T-helper 17 cell (primary cell): ENCODE measurements at places on chromosomes 6 and 20. TPM values are rescaled to one million over a fixed set of nuclear protein-coding genes. Genes with fewer than 3 reads are reported as not detected.

DNA sequence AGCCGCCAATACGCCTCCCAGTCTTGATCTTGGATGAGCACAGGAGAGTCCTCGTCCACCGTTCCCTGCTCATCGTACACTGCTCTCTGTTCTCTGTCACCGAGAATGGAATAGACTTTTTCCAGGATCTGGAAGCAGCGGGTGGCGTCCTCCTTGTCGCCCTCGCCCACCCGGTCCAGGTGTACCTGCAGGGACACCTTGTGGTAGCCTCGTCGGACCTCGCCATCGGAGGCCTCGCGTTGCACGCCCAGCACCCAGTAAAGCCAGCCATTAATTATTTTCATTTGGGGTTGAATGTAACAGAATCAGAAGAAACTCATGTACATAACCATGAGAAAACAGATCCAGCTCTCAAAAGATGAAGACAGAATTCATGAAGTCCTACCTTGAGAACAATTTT, 59.9 kb downstream of the JAG1 start:
- DNase-seq = no peak

DNA sequence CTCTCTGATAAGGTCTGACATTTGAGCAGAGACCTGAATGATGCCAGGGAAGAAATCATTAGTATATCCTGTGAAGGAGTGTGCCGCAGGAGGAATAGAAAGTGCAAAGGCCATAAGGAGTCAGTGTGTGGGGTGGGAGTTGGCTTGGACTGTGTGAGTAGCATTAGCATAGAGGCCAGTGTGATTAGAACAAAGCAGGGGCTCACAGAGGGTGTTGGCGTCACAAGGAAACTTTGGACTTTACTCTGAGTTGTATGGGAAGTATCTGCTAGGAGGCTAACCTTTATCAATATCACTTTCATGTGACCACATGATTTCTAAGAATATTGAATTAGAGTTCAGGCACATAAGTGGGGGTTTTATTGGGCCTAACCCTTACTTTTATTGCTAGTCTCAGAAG, 12.1 kb downstream of the TMEM200A start:
- DNase-seq = no peak

DNA sequence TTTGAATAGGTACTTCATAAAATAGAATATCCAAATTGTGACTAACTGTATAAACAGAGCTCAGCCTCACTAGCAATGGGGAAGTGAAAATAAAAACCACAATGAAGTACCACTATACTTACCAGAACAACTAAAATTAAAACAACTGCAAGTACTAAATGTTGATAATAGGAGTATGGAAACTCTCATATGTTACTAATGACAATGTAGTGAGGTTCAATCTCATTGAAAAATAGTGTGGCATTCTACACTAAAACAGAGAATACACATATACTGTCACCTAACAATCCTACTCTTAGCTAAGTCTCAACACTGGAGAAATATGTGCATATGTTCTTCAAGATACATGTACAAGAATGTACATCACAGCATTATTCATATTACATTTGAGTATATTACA, 132.0 kb upstream of the CARMIL1 start:
- no peak for DNase-seq

The OTOR gene
- not detected for total RNA-seq

DNA sequence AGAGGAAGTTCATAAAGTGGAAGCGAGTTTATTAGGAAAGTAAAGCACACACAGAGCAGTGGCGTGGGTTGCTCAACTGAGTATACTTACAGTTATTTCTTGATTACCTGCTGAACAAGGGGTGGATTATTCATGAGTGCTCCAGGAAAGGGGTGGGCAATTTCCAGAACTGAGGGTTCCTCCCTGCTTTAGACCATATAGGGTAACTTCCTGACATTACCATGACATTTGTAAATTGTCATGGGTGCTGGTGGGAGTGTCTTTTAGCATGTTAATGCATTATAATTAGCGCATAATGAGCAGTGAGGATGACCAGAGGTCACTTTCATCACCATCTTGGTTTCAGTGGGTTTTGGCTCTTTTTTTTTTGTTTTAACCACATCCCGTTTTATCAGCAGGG, 29.8 kb downstream of the PDYN start:
- DNase-seq = no peak

DNA sequence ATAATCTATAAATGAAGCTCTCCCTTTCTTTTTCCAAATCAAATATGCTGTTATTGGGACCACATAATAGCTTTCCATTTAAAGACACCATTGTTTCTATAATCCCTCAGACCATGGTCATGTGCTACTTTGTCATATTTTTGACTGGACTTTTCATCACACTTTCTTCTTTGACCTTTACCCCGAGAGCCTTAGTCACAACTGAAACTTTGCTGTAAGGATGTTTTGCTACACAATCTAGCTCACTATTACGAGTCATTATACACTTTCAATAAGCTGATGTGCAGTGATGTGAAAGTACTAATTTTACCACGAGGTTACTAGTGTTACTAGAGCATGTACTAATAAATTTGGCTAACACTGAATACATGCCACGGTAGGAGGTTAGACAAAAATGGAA, 367.2 kb upstream of the RUNX2 start:
- DNase-seq = no peak

The SASH1 gene
- total RNA-seq = 6.2 TPM

DNA sequence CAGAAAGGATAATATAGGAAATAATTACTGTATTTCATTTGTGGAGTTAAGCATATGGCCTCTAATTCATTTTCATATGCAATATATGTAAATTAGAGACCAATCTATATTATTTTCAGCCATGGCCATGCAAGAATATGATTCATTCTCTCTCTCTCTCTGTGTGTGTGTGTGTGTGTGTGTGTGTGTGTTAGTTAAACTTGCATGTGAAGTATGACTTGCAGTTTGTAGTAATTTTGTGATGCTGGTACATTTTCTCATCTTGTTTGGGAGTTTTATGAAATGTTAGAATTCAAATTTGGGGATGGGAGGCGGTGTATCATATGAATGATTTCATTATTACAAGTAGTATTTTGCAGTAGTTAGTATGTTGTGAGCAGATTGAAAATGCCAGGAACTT, 74.8 kb downstream of the JARID2 start:
- DNase-seq = no peak

The HEBP2 gene
- total RNA-seq = 32.9 TPM

The BICRAL gene
- total RNA-seq = 31.9 TPM

- no peak for DNase-seq
Measured at GRCh38 chr6:157946865-157947532, 34.7 kb upstream of the SYNJ2 start.

The LINC00237 gene
- not detected for total RNA-seq

The OR2J1 gene
- not detected for total RNA-seq

The PM20D2 gene
- 5.5 TPM for total RNA-seq

DNA sequence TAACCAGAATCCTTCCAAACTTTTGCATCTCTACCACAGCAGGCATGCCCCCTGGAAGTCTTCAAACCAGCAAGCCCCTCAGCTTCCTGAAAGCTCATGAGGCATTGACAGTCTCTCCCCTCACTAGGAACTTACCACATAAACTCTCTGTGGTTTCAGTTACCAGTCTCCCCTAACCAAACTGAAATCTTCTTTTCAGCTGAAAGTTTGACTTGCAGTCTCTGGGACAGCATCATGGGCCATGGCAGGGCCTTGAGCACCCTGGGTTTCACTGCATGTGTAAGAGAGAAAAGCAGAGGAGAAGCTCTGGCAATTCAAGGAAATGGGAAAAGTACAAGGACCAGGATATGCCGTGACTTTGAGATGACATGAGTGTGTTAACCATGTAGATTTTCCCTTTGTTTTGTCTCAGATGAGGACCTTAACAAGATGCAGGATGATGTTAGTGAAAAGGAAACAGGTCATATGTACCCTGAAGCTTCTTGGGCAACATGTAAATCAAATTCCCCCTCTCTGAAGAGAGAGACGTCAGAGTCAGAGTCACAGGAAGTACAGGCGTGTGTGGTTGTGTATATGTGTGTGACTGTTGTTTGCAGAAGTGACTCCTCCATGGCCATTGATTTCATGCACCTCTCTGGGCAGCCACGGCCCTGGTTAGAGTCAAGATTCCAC, 106.3 kb downstream of the TNFRSF21 start:
- DNase-seq = no peak

DNA sequence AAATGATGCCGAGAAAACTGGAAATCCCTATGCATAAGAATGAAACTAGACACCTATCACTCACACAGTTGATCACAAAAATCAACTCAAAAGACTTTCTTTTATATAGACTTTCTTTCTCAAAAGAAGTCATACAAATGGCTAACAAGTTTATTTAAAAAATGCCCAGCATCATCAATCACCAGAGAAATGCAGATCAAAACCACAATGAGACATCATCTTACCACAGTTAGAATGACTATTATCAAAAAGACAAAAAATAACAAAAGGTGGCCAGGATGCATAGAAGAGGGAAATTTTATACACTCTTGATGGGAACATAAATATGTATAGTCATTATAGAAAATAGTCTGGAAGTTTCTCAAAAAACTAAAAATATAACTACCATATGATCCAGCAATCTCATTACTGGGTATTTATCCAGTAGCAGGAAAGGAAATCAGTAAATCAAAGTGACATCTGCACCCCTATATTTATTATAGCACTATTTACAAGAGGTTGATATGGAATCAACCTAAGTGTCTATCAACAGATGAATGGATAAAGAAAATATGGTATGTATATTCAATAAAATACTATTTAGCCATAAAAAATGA, 3.4 kb upstream of the RNF217 start:
- DNase-seq = no peak

- no peak for DNase-seq
Measured at GRCh38 chr6:53956068-53956711, 155.1 kb upstream of the MLIP start.

GRCh38 chr6:13278991-13279390, 49.3 kb downstream of the TBC1D7 start:
- no peak for DNase-seq

The BMP6 gene
- 16.8 TPM for total RNA-seq

The RGL2 gene
- 42.1 TPM for total RNA-seq

DNA sequence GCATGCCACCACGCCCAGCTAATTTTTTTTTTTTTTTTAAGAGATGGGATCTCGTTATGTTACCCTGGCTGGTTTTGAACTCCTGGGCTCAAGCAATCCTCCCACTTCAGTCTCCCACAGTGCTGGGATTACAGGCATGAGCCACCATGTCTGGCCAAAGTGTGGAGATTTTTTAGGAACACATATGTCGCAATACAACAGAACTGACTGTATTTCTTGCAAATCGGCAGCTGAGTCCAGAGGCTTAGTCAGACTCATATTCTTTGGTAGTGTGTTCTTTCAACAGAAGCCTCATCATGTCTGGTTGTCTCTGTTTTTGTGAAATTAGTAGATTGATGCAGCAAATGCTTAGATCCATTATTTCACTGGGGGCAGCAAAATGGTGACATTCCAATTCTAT, 23.9 kb upstream of the CD164 start:
- no peak for DNase-seq

The HLA-DRB5 gene
- total RNA-seq = 8.8 TPM

- no peak for DNase-seq
Measured at GRCh38 chr6:158371261-158371660, 59.0 kb downstream of the TULP4 start.

The MEP1A gene
- not detected for total RNA-seq
